CD8-positive, alpha-beta T cell (primary cell): ENCODE measurements at places on chromosomes 12 and 14.

GRCh38 chr14:36944307-36945010 lies 227.9 kb downstream of the SLC25A21 start:
- no peak for DNase-seq

GRCh38 chr14:54818201-54819133 lies 84.2 kb downstream of the GCH1 start:
- no peak for DNase-seq

DNA sequence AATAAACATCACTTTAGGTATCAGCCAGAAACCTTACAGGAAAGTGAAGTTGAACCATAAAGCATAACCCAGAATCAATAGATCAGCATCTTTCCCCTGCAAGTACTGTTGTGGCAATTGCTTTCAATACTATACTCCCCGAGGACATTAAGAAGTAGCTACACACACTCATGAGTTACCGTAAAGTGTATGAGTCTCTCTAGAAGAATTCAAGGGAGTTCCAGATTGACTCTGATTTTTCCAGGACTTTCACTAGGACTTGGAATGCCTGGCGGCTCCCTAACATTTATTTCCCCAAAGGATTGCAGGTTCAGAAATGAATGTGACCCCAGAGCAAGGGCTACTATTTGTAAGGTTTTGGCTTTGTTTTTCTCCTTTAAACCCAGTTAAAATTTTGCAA lies 465.4 kb upstream of the MDGA2 start:
- DNase-seq = no peak

DNA sequence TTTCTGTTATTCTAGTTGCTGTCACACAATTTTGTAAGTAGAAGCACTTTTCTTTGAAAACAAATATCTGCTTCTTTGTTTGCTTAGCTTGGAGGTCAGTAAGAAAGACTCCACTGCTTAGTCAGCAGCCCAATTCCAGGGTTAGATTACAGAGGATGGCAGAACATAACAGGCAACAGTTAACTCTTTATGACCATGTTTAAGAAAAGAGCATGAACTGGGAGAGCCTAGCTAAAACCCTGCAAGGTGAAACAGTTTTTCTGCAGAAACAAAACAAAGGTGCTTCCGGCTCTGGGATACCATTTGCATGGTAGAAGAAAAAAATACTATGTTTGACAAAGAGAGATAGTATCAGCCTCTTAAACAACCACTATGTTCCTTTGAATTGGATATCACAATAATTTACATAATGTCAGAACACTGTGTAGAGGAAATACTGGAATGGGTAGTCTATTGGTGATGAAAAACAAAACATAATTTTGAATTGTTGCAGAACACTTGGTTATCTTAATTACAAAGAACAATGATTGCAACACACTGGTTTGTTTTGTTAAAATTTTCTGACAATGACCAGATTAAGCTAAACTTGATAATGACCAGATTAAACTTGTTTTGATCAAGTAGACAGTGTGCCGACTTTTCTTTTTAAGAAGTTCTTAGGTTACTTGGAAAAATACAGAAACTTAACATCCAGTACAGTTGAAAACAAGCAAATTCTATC lies 22.4 kb upstream of the PPM1H start:
- no peak for DNase-seq

GRCh38 chr14:102474934-102475333 lies 34.6 kb downstream of the ANKRD9 start:
- no peak for DNase-seq

DNA sequence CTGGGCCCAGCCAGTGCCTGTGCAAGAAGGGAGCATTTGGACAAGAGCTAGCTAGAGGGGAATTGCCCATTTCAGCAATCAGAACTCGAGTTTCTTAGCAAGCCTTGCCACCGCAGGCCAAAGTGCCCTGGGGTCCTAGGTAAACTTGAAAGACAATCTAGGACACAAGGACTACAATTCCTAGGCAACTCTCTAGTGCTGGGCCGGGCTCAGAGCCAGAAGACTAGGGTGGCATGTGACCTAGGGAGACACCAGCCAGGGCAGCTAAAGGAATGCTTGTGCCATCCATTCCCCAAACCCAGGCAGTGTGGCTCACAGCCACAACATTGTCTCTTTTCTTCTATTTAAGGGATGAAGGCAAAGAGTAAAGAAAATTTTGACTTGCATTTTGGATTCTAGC lies 205.0 kb downstream of the BMP4 start:
- DNase-seq = no peak
